Activated T-helper 1 cell treated with anti-CD3 and anti-CD28 coated beads, Interleukin-2, amount 50 U/mL, for 16 hours (primary cell): ENCODE measurements at places on chromosomes 7 and 10.

DNA sequence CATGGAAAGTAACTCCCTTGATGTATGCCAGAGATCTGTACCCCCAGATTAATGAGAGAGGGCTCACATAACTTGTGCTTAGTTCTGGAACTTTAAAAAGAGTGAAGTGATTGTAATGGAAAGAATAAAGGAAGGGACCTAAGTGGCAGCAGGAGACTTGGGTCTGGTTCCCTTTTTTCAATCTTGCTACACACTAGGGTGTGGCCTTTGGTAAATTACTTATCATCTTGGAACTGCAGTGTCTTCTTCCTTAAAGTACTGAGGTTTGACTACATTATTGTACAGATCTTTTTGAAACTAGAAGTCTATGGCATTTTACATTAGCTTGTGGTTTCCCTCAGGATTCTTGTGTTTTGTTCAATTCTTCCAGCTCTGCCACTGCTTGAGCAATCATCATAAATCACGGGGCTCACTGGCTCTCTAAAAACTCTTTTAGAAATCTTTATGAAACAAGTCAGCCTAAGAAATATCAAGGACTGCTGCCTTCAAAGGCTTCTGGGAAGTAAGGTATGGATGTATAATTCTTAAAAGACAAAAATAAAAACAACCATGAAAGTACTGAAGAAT, 22.5 kb upstream of the CHRM2 start:
- DNase-seq: no peak

DNA sequence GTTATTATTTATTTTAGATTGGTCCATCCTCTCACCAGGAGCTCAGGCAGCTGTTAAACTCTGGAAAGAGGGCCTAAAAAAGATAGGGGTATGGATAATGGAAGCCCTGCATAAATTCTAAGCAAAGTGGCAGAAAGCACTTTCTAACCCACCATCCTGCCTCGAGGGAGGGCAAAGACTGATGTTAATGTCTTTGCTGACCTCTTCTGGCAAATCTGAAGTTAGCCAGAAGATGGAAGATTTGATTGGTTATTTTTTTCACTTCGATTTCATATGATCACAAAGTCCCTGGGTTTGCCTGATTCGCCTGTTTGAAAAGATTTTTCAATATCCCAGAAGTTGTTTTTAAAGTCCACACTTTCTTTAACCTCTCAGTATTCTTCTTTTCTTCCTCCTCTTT, 24.8 kb downstream of the OR9A2 start:
- DNase-seq: no peak

DNA sequence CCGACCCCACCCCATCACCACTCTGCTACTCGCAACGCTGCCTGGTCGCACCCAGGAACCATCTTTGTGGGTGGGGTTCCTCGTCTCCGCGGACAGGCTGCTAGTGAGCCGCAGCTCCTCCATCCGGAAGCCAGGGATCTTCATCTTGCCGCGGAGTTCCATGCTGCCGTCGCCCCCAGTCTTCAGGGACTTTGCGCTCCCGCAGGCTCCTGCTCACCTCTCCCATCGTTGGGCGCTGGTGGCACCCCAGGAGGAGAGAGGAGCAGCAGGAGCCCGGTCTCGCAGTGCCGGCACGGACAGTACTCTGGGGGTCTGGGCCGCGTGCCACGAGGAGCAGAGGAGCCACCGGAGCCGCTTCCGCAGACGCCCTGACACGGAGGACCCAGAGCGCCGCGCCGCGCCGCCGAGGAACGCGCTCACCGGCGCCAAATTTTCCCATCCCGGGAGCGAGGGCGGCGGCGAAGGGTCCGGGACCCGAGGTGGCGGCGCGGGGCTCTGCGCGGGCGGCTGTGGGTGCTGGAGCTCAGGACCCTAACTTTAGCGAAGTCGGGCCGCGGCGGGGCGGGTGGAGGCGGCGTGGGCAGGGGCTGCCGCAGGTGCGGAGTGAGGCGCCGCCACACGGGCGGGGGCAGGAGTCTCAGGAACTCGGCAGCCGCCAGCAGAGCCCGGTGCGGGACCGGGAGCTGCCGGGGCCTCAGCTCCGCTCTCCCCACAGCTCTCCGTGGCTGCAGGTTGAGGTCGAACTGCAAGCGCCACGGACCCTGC, 750.1 kb upstream of the SORCS1 start:
- no peak for DNase-seq

- no peak for DNase-seq
These were observed 24.3 kb downstream of the SUN3 start for GRCh38 chr7:48004638-48005037.

- DNase-seq: no peak
These were observed 272.7 kb downstream of the BICC1 start for GRCh38 chr10:58785354-58785753.

DNA sequence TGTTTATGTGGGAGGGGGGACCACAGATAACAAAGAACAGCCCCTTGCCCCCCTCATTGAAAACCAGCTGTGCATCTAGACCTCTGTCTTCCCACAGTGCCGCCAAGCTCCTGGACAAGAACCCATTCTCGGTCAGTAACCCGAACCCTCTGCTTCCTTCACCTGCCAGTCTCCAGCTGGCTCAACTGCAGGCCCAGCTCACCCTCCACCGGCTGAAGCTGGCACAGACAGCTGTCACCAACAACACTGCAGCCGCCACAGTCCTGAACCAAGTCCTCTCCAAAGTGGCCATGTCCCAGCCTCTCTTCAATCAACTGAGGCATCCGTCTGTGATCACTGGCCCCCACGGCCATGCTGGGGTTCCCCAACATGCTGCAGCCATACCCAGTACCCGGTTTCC, 91.0 kb upstream of the PDCD4 start:
- no peak for DNase-seq

DNA sequence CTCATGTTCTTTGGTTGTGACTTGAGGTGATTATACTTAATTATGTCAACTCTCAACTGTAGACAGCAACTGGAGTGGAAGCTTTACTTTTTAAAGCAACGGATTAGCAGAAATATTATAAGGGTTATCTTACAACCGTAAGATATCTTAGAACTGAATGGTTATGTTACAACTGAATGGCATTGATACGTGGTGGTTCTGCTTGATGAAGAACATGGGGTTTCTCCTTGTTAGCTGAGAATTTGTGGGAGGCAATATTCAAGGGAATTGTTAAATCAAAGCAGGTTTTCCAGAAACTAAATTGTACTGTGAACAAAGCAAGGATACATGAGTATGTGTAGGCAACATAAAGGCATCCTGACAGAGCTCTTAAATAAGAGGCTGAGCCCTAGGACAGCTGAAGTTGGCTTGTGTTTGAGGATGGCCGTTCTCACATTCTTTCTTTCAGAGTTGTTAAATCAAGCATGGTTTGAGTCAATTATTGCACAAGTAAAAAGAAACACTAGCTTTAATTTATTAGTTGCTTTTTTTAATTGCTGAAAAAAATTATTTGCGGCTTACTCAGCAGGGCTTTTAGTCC, 350.0 kb downstream of the PLXDC2 start:
- DNase-seq: no peak

DNA sequence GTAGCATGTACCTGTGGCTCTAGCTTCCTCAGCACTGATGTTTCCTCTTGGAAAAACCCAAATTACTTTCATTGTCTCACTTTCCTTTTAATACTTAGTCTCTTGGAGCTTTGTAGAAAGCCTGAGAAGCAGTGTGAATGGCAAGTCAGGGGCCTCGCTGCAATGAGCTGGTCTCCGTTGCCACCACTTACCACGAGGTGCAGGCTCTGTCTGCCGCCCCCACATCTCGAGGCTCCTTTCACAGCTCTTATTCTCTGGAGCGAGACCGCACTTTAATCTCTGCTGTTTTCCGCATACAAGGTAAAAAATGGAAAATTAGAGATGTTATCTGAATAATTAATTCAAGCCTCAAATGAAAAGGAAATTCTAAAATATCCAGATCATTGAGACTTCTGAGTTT, 186.2 kb downstream of the HECW1 start:
- DNase-seq: no peak
